T-helper 1 cell (primary cell): ENCODE measurements at places on chromosomes 4 and X.

- DNase-seq = no peak
These were observed 17.6 kb upstream of the CC2D2A start for GRCh38 chr4:15451866-15452765.

- DNase-seq = no peak
These were observed 81.1 kb downstream of the PPP2R2C start for GRCh38 chr4:6391186-6391851.

DNA sequence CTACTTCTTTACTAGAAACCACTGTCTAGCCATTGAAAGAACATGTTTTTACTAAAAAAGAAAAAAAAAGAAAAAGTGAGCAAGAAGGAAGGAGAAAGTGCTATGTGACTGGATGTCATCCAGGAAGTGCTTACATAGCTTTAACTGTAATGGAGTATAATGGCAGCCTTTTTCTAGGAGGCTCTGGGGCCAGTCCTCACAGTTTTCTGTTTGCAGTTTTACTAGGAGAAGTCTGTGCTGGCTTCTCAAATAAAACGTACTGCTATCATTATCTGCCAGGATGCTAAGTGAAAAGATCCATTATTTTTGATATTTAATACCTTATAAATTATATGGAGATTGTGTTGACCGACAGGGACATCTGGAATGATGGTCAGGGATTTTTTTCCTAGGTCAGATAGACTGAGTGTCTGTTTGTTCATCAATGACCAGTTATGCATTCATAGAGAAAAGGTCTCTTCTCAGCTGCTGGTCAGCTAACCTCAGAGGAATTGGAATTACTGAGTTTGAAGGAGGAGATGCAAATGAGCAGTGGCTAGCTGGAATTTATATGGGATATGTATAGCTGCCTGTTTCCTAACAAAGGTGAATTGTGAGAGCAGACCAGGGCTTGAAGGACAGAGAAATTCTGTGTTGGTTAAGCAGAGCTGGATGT is 21.7 kb downstream of the LPAR4 start:
- DNase-seq = no peak

DNA sequence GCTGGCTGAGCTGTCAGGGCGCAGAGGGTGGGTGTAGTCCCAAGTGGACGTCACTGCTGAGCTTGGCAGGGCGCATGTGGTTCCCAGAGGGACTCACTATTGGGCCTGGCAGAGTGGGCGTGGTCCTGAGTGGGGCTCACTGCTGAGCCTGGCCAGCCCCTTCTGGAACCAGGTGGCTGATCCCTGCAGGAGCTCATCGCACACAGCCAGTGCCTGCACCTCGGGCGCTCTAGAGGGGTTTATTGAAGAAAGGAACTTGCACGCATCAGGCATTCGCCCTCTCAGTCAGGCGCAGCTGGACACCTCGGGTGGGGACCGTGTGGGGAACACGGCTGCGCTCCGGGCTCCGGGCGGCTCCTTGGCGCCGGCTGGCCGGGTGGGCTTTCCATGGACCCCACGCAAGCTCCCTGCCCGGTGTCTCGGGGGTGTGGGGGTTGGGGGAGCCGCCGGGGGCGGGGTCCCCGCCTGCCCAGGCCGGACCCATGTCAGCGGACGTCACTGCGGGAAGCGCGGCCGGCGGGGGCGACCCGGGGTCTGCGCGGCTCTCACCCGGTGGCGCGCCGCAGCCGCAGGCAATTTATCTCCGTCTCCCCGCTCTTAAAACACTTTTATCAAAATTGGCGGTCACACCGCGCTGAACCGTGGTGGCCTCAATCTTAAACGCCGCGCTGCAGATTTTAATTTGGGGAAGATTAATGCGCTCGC is 65.4 kb upstream of the NKX1-1 start:
- DNase-seq = no peak
